ENCODE measurements at places on chromosomes 3 and 15. TPM values are rescaled to one million over a fixed set of nuclear protein-coding genes. Genes with fewer than 3 reads are reported as not detected.

Gene CNTN3
- 3.4 TPM for total RNA-seq

Gene TEX55
- total RNA-seq, result not detected

Gene DPP8
- 38.8 TPM for total RNA-seq

Gene GRM7
- 1.2 TPM for total RNA-seq

Gene SEMA6D
- 8.7 TPM for total RNA-seq

Gene KNG1
- total RNA-seq, result not detected

Gene SHC4
- total RNA-seq, result not detected

Gene OR5H14
- total RNA-seq, result not detected

Gene PTPN9
- total RNA-seq, result 20.9 TPM

Gene GLDN
- 44.3 TPM for total RNA-seq

Gene MESP1
- 39.7 TPM for total RNA-seq

Gene EPHB3
- total RNA-seq, result 0.22 TPM

Gene ARHGEF3
- total RNA-seq, result 24.5 TPM

Gene LRRIQ4
- total RNA-seq, result 0.38 TPM

Gene GOLGA8Q
- 9.0 TPM for total RNA-seq

Gene CLDN11
- 8.8 TPM for total RNA-seq

Gene SLC24A5
- total RNA-seq, result not detected

Gene ADIPOQ
- 1,341 TPM for total RNA-seq

Gene DISP2
- total RNA-seq, result under 0.01 TPM

Gene HDC
- total RNA-seq, result 3.3 TPM

Gene INSYN1
- 4.2 TPM for total RNA-seq

Gene RHOA
- total RNA-seq, result 598 TPM

Gene BUB1B
- total RNA-seq, result 0.33 TPM

Gene IGSF11
- total RNA-seq, result not detected

Gene IQCF6
- not detected for total RNA-seq

Gene EXD1
- total RNA-seq, result not detected

Gene FANCD2OS
- total RNA-seq, result not detected

Gene ONECUT1
- not detected for total RNA-seq

Gene ITGA11
- total RNA-seq, result 2.5 TPM

Gene PTPRG
- total RNA-seq, result 164 TPM

Gene FES
- 77.4 TPM for total RNA-seq

Gene EPB42
- total RNA-seq, result 1.5 TPM

Gene POLR2H
- total RNA-seq, result 47.9 TPM

Gene IL12A
- not detected for total RNA-seq

Gene VIPR1
- 18.9 TPM for total RNA-seq

Gene COPG1
- total RNA-seq, result 102 TPM

Gene FBXW12
- not detected for total RNA-seq

Gene WNT5A
- total RNA-seq, result 0.82 TPM

Gene ST8SIA2
- not detected for total RNA-seq

Gene COMMD2
- total RNA-seq, result 23.6 TPM

Gene RPUSD3
- 34.3 TPM for total RNA-seq

Gene SMCO1
- not detected for total RNA-seq

Gene ZWILCH
- total RNA-seq, result 2.9 TPM

Gene CHRD
- total RNA-seq, result 8.0 TPM

Gene TRANK1
- total RNA-seq, result 25.0 TPM

Gene GOLGA8G
- total RNA-seq, result not detected

Gene LNP1
- total RNA-seq, result 4.3 TPM

Gene CADPS
- 25.1 TPM for total RNA-seq

Gene MEX3B
- total RNA-seq, result 1.1 TPM

Gene RASGRP1
- total RNA-seq, result 2.9 TPM

Gene SI
- not detected for total RNA-seq

Gene ZNF710
- total RNA-seq, result 6.4 TPM

Gene RBP2
- not detected for total RNA-seq

Gene PEX11A
- total RNA-seq, result 46.7 TPM

Gene AMIGO3
- total RNA-seq, result not detected

Gene CLDN1
- total RNA-seq, result not detected

Gene LRRN1
- not detected for total RNA-seq

Gene TMCO5A
- not detected for total RNA-seq

Gene TMEM158
- 1.3 TPM for total RNA-seq

All from subcutaneous adipose tissue (tissue), 4 donors.